Renal cortex interstitium (tissue), 15 donors: ENCODE measurements at places on chromosomes 4 and X.

GRCh38 chr4:109497511-109497910 lies 62.5 kb upstream of the MCUB start:
- no peak for DNase-seq

DNA sequence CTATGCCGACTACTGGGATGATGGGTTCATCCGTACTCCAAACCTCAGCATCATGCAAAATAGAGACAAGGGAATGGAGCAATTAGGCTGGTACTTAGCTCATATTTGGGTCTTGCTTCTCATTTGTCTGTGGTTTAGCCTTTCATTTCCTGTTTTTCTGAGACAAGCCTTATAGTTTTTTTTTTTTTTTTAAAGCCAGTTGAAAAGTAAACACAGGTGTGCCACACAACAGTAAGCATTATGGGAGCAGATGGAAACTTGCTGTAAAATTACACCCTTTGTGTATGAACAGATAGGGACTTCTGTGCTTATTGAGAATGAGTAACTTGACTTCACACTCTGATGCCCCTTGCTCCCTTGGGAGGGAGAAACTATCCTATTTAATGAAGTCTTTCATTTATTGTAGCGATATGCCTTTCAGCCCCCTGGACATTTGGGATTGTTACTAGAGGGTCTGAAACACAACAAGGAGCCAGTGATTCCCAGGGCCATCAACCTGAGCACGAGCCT lies 13.7 kb downstream of the RASSF6 start:
- DNase-seq, result no peak

DNA sequence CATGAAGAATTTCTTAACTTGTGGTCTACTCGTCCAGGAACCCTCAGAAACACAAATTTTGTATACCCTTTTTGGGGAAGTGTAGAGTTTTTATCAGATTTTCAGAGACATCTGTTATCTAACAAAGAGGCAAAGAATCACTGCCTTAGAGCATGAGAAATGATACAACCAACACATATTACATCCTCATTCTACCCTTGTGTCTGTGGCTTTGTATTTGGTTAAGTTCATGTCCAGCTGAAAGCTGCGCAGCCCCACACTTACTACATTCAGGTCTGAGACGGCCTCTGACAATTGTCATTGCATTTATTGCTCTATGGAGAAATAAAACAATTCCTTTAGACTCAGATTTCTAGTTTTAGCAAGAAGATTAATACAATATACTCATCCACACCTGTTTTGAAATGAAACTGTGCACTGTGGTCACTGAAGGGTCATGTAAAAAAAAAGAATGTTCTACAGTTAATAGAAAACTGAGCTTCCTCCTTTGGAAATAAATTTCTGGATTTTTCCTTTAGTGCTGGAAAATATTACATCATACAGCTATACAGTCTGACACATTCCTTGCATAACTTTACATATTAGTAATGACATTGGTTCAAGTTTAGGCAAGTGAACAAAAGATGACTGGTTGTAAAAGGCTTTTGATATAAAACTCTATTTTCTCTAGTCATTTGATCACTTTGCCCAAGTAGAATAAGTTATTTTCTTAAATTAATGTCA lies 39.8 kb downstream of the GLRB start:
- no peak for DNase-seq

GRCh38 chr4:156335721-156336120 lies 382.1 kb upstream of the CTSO start:
- DNase-seq, result no peak

DNA sequence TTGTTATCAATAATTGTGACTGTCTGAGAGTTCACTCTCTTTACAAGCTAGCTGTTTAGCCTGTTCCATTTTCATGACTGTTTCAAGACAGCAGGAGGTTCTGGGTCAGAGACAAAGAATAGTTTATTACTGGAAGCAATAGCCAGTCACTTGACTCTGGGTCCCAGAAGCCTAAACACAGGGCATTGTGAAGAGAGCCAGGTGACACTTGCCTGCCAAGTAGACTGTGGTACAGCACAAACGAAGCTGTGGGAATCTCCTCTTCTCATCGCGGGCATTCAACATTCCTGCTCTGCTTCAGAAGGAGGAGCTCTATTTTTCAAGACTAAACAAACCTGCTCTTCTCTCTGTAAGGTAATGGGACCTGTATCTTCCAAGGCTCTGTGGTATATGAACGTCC lies 485.1 kb downstream of the TRIML1 start:
- no peak for DNase-seq

DNA sequence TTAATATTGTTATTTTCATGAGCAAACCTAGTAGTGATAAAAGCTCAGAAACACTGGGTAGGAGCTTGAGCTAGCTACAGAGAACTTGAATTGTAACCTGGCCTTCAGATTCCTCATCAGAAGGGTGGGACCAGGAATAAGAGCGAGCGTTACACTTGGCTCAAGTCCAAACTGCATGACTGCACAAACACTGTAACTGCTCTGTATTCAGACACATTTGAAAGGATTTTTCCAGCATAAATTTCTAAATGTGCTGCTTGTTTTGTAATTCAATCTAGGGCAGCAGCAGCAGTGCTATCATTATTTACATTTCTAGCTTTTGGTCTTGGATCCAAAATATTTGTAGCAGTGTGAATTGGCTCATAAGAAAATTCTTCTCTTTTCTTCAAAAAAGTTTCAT lies 133.0 kb upstream of the TMLHE start:
- DNase-seq, result no peak

GRCh38 chr4:132540268-132540667 lies 608.8 kb upstream of the PCDH10 start:
- no peak for DNase-seq
